GDM1 (cell line): ENCODE measurements at places on chromosomes 7 and 10.
A peak's percentile ranks its signal among the peaks of the same experiment; 100 is the strongest.

- DNase-seq = no peak
Measured at GRCh38 chr10:73887294-73888039, 13.1 kb upstream of the CAMK2G start.

DNA sequence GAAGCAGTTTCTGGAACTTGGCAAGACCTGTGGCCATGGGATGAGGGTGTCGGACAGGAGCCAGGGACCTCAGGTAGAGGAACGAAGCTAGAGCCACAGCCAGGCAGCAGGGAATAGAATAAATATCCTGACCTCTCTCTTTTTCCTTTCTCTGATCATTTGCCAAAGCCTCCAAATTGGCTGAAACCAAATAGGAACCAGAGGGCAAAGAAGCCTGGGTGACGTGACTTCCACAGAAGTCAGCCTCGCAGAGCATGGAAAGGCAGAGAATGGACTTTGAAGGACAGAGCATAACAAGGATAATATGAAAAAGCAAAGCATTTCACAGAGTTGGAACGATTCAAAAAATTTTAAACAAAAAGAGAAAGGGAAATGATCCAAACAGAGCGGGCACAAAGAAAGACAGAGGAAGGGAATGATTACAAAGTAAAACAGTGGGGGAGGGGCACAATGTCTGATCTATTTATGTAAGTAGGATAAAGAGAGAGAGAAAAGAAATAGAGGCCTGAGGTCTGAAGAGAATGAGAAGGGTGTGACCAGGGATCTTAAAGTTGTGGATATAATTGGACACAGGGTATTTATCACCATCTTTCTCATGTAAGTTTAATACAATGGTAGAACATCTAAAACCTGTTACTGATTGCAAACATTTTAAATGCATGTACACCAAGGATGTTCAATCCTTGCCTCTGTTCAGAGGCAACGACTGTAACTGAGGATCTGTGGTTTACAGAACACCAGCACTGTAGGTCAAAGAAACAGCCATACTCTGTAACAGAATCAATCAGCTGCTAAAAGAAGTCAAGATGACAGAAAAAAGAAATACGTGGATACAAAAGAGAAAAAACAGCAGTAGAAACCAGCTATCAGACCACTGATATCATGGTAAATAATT lies 4.5 kb upstream of the ZEB1 start:
- no peak for DNase-seq

GRCh38 chr10:13414855-13415254 lies 66.8 kb upstream of the SEPHS1 start:
- DNase-seq = no peak

- DNase-seq = no peak
Measured at GRCh38 chr10:16943295-16944285, 126.4 kb upstream of the RSU1 start.

DNA sequence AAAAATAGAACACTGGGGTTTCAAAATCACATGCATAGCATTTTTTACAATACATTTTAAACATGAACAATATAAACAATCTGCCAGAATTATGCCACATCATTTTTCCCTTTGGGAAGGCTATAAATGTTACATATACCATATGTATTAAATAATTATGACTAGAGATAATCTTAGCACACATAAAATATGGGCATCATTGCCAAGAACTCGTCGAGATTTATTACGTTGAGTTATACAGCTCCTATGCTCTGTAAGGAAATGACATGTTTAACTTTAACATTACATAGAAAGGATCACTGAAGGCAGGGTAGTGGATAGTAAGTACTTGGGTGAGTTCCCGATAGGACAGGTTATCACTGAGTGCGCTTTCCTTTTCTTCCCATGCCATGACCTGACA lies 267.8 kb downstream of the PARD3 start:
- no peak for DNase-seq

DNA sequence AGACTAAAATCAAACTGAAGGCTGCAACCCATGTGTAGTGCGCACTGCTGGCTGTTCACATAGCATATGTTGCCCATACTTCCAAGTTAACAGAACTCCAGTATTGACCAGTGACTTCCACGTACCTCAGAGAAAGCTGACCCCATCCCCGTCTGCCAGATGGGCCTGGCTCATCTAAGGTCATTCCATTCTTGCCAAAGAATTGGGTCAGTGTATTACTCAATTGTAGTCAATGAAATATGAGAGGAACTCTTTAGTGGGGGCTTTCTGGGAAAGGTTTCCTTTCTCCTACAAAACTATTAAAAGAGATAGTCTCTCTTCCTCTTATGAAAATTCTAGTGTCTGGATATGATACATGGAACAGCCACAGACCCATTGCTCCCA lies 238.6 kb downstream of the COBL start:
- no peak for DNase-seq

- DNase-seq = no peak
Measured at GRCh38 chr10:8061274-8062211, 7.1 kb downstream of the GATA3 start.

- DNase-seq = no peak
Measured at GRCh38 chr10:110870823-110871297, 868 bp upstream of the PDCD4 start.

DNA sequence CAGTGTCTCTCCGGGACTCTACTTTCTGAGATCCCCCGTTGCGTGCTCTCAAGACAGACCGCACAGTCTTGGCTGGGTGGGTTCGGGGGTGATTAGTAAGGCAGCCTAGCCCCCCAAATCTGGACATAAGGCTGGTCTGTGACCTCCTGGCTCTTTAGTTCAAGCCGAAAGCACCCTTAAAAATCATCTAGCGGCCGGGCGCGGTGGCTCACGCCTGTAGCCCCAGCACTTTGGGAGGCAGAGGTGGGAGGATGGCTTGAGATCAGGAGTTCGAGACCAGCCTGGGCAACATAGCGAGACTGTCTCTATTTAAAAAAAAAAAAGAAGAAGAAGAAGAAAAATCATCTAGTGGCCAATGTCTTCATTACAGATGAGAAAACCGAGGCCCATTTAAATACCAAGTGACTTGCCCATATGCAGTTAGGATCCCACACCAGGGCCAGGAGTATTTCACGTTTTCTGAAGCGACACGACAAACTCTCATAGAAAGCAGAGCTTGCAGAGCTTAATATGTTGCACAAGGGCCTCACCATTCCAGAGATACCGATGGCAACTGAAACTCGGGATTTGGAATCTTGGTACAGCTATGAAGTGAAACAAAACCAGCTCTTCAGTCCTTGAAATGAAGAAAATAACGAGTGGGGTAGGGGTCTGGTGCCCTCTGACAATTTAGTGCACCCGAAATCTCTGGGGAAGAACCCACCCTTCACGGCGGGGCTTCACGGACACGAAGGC lies 703 bp upstream of the HILPDA start:
- DNase-seq = no peak

- no peak for DNase-seq
Measured at GRCh38 chr10:31322647-31323046, 3.6 kb downstream of the ZEB1 start.

DNA sequence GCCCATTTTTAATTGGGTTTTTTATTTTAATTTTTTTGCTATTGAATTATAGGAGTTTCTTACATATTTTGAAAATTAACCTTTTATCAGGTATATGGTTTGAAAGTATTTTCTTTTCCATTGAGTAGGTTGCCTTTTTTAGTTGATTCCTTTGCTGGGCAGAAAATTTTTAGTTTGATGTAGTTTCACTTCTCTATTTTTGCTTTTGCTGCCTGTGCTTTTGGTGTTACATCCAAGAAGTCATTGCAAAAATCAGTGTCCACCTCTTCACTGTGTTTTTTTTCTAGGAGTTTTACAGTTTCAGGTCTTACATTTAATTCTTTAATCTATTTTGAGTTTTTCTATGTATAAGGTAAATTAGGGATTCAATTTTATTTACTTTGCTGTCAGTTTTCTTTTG lies 129.8 kb upstream of the FERD3L start:
- no peak for DNase-seq

GRCh38 chr7:134462337-134462925 lies 3.5 kb upstream of the AKR1B1 start:
- no peak for DNase-seq

DNA sequence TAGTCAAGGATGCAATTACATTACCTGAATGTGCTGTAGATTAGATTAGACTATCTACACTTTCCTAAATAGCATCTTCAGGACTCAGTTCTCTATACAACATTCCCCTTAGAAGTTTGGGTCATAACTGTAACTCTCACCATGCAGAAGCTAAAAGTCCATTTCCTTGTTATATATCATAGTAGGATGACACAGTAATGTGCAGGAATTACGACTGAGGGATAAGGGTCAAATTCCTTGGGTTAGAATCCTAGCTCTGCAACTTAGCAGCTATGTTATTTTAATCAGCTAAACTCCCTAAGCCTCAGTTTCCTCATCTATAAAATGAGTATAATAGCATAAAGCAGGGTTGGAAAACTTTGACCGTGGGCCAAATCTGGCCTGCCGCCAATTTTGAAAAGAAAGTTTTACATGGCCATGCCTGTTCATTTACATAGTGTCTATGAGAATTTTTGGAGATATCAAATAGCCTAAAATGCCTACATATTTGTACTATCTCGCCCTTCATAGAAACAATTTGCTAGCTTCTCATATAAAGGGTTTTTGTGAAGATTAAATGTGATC lies 14.8 kb downstream of the NRCAM start:
- DNase-seq = no peak

GRCh38 chr10:62653254-62653653 lies 151.3 kb upstream of the ADO start:
- DNase-seq = no peak

DNA sequence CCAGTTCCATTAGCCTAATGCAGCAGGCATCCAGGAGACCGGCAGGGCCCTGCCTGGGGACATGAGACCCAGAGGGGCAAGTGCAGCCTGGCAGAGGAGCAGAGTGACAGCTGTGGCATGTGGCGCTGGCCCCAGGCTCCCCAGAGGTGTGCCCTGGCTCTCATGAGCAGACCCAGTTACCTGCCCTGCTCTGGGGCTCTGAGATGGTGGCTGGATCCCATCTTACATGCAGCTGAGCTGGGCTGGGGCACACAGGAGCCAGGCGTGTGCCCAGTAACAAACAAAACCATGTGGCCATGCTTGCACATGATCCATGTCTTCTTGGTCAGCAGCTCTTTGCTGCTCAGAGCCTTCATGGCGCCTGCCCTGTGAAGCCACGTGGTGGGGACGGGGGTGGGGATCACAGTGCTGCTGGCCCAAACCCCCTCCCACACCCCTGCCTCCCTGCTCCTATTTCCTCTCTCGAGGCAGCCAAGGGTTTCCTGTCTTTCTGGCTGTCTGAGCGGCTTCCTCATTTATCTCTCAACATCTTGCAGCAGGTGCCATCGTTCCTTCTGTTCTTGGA lies 40.3 kb upstream of the GTF2I start:
- DNase-seq = peak; percentile 87

GRCh38 chr7:107788216-107788615 lies 14.8 kb downstream of the SLC26A3 start:
- DNase-seq = no peak

DNA sequence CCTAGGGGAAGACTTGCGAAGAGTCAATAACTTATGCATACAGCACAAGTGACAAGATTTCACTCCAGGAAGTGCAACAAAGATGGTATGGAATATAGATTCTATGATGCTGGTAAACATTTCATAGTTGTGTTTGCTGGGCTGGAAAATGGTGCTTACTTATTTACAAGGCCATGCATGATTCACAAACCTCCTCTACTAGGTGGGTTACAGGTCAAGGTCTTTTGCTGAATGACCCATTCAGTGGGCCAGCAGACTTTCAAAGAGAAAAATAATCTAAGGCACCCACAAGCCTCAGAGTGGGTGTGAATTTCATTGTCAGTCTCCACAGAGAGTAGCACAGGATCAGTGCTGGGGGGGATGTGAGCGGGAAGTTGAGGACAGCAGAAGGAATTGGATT lies 378.5 kb downstream of the PLXNA4 start:
- DNase-seq = no peak

DNA sequence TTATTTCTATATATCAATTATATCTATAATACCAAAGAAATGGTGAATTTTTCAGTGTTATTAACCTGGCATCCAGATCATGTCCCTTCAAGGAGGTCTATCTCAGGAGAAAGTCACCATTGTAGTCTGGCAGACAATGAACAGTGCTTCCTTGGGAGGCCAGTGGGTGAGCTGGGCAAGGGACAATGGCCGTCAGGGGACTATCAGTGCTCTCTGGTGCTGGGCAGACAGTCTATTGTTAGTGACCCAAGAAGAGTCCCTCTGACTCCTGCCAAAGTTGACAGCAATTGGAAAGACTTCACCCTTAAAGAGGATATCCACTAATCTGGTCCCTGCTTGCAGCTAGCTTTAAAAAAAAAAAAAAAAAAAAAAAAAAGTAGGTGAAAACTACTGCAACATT lies 7.1 kb downstream of the JAZF1 start:
- no peak for DNase-seq

DNA sequence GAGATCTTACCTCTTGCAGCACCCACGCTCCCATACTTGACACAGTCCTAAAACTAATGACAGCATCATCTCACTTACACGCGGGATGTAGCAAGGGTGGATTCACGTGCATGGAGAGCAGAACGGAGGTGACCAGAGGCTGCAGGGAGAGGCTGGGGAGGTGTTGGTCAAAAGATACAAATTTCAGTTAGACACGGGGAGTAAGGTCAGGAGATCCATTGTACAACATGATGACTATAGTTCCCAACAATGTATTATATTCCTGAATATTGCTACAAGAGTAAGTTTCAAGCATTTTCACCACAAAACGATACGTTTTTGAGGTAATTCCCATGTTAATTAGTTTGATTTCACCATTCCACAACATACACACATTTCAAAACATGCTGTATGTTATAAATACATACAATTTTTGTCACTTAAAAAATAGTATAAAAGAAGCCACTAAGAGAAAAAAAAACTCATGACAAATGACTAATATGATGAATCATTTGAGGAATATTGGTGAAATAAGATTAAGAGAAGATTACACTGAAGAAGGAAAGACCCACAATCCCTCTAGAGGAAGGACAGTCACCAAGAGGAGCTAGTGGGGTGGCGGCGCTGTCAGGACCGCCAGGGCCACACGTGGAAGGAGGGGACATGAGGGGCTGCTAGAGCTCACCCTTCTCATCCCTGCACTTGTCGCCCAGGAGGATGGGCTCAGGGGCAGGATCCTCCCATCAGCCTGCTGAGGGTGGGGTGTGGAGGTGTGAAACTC lies 49.4 kb upstream of the EGFR start:
- no peak for DNase-seq

- no peak for DNase-seq
Measured at GRCh38 chr7:133369130-133369529, 116.3 kb downstream of the EXOC4 start.
